MCF 10A (cell line): ENCODE measurements at places on chromosomes 5 and 9.

DNA sequence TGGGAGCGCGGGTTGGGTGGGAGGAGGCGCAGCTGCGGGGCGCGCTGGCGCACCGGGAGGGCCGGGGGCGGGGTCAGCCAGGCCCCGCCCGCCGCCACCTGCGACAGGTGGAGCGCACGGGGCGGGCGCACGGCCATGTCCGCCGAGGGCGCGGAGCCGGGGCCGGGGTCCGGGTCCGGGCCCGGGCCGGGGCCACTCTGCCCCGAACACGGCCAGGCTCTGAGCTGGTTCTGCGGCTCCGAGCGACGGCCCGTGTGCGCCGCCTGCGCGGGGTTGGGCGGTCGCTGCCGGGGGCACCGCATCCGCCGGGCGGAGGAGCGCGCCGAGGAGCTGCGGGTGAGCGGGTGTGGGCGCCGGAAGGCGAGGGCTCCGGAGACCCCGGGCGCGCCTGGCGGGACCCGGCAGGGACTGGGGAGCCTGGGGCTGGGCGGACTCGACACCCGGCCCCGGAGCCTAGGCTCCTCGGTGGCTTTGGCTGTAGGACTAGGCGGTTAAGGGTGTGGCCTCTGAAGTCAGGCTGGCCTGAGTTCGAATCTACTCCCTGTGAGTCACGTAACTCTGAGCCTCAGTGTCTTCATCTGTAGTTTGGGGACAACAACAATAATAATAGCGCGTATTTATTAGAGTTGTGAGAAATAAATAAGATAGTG is at the start of gene BSPRY:
Gene BSPRY, plus strand, starts transcription at position 97 of the 650 bp plus-strand sequence. Its CDS starts 39 bp downstream, at position 136.
- DNase-seq, result no peak

DNA sequence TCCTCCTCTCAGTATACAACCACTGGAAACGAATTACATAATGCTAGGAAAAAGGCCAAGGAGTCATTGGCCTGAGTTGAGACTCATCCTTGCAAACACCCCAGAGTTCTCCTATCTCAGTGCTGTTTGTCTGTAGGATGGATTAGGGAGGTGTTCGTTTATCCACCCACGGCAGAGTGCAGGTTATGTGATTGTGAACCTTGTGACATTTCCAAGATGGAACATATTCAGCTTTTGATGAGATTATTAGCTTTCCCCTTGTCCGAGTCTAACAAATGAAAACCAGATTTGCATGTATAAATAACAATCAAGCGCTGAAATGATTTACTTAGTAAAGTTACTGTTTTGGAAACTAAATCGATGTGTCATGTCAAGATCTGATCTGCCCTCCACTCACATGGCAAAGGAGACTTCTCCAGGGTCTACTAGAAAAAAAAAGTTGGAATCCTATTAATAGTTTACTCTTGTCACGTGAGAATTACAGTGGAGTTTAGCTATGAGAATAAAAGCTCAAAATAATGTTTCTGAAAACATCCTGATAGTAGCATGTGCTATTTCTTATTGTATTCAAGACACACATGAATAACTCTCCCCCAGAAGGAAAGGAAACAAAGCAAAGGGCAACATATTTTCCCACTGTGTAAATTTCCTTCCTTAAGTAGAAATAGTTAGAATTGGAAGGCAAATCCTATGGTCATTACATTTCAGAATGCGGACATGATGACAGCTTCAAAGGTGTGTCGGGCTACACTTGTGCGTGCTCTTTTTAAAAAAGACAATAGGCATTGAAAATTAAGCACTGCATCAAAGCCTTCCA is 600.4 kb downstream of the EBF1 start:
- no peak for DNase-seq

- no peak for DNase-seq
These were observed 4.6 kb downstream of the TRUB2 start for GRCh38 chr9:128317629-128318028.

- DNase-seq, result no peak
These were observed 33.1 kb downstream of the RAB3C start for GRCh38 chr5:58615972-58616371.

GRCh38 chr5:139314276-139314675 is 20.7 kb downstream of the MATR3 start:
- DNase-seq, result no peak

- DNase-seq, result no peak
These were observed 74.5 kb upstream of the TBCA start for GRCh38 chr5:77850536-77851175.

- no peak for DNase-seq
These were observed 6.9 kb upstream of the NUDT12 start for GRCh38 chr5:103569313-103570060.

DNA sequence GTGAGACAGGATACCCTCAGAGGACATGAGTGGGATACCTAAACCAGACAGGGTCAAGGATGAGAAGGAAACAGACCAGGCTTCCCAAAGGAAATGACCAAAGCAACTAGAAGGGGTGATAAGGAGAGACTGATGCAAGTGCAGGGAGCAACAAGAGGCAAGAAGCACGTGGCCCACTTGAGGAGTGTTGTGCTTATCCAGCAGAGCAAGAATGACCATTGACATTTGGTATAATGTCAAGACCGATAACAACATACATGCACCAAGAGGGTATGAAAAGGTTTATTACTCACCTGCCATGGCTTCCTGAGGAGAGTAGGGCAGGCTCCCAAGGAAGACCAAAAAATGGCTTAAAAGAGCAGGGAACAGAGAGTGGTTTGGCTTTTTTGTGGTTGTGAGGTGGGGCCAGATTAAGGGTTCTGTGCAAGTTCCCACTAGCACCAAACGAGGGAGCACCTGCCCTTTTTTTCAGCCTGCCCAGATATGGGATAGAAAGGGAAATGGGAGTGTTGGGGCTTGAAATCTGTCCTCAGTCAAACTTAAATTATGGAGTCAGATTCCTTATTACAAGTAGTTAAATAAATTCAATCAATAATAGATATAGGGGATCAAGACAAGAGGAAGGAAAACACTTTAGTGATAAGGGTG is 513.6 kb downstream of the RASEF start:
- peak; percentile 10 for DNase-seq

- no peak for DNase-seq
These were observed 30.7 kb downstream of the C6 start for GRCh38 chr5:41182666-41183065.

DNA sequence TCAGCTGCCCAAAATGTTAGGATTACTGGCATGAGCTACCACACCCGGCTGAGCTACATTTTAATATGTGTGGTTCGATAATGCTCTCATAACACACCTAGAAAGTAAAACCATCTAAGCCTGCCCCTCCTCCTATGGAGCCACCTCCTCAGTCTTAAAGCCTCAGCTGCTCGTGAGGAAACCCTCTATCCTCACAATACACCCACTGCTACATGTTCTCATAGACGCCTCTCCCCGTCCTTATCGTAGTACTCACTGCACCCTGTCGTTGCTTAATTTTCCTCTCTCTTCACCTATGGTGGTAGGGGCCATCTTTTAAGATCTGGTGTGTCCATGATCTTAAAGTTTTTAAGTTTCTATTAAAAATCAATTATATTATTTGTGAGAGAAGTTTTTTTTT is 72.9 kb downstream of the RCL1 start:
- no peak for DNase-seq

DNA sequence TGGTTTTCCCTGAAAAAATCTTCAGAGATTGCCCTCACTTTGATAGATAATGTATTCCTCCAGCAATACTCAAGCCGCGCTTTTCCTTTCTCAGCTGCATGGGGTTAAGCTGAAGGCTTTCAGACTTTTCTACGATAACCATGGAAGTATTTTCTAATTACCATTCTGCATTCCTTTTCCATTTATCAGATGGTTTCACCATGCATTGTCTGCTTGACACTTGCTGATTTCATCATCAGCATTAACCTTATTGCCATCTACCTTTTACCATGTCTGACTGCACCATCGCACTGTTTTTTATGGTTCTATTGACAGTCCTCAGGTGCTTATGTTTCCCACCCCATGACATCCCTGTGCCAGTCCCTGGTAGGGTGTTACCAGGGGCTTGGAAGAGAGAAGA is 91.6 kb downstream of the DMAC1 start:
- peak; percentile 4 for DNase-seq

DNA sequence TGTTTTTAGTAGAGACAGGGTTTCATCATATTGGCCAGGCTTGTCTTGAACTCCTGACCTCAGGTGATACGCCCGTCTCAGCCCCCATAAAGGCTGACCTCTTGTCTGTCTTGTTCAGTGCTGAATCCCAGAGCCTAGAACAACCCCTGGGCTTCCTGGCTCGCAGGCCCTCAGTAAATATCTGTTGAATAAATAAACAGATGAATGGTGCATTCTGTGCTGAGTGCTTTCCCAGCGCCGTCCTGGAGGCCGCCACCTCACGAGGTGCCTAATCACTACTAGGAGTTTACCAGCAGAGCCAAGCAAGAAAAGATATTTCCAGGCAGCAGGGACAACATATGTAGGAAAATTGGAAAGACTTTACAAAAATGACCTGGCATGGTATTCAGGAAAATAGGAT is 88.5 kb downstream of the SNX24 start:
- no peak for DNase-seq

- DNase-seq, result no peak
These were observed 10.7 kb upstream of the PALM2AKAP2 start for GRCh38 chr9:109769250-109769649.

GRCh38 chr5:149002053-149002452 is 60.8 kb downstream of the SH3TC2 start:
- DNase-seq, result peak; percentile 94

GRCh38 chr5:110855961-110856360 is 117.2 kb downstream of the SLC25A46 start:
- DNase-seq, result no peak

- DNase-seq, result no peak
These were observed 72.4 kb upstream of the CCL21 start for GRCh38 chr9:34782372-34782771.

- peak; percentile 22 for DNase-seq
These were observed 128.2 kb upstream of the NFIB start for GRCh38 chr9:14441976-14442651.

GRCh38 chr9:108900176-108900575 is 33.7 kb downstream of the ELP1 start:
- DNase-seq, result no peak

DNA sequence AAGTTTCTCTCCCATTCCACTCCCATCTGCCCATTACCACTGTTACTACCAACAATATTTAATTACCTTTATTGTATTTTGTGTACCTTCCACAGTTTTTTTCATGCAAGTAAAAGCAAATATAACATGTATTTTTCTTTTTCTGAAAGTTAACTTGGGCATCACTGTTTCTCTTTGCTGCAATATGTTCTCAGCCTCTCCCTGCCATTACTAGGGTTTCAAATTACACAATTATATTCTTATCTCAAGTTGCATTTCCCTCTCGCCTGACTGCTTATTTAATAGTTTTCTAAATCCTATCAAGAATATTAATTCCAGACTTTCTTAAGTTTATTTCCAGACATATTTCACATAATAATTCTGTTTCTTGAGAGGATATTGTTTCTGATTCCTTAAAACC is 46.9 kb upstream of the GAS1 start:
- DNase-seq, result no peak

GRCh38 chr5:59256331-59256730 is 637.2 kb downstream of the PDE4D start:
- no peak for DNase-seq

DNA sequence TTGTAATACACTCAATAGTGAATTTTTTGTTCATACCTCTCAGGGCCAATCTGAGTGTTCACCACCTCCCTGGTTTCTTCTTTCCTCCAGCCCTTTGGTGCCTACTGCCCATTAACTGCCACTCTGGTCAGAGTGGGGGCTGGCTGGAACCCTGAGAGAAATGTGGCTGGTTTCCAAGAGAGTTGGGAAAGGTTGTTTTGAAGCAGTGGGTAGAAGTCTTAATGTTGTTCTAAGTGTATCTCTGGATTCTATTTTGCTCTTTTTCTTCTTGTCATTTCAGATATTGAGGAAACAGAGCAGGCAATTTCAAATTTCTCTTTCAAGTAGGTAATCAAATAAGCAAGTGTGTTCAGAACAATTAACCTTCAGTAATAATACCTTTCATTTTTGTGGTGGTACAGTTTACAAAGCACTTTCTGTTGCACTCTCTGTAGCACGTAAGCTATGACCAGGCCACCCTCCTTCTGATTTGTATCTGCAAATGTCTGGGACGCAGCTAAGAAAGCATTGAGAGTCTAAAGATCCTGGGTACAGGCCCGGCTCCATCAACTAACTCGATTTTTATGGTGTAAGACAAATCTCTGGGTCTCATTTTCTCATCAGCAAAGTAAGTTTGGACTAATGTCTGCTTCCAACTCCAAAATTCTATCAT is 8.4 kb downstream of the SLC1A3 start:
- peak; percentile 9 for DNase-seq

DNA sequence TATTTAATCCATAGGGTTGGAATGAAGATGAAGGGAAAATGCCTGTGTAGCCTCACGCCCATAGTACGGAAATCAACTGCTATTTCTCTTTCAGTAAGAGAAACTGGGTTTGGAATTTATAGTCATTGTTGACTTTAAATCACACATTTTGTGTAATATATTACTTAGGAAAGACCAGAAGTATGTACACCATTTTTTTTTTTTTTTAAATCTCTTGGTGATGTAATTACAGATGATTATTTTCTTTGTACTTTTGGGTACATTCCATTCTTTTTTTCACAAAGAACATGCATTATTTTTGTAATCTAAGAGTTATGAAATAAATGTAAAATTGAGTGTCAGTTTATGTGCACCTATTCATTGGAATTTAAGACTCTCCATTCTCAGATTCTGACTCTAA is 45.7 kb downstream of the POC5 start:
- DNase-seq, result peak; percentile 15

DNA sequence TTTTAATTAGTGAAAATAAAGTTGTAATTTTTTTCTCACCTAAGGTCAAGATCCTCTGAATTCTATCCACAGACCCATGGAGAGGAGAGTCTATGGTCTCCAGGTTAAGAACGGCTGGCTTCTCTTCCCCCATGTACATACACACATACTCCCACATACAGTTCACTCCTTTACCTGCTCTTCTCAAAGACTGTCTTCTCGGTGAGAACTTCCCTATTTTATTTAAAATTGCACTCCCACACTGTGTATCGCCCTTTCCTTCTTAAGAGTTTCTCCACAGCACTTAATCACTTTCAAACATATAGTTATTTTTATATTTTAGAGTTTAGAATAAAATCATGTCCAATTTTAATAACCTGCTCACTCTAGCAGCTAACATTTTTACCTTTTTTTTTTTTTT is 3.6 kb upstream of the JADE2 start:
- no peak for DNase-seq

DNA sequence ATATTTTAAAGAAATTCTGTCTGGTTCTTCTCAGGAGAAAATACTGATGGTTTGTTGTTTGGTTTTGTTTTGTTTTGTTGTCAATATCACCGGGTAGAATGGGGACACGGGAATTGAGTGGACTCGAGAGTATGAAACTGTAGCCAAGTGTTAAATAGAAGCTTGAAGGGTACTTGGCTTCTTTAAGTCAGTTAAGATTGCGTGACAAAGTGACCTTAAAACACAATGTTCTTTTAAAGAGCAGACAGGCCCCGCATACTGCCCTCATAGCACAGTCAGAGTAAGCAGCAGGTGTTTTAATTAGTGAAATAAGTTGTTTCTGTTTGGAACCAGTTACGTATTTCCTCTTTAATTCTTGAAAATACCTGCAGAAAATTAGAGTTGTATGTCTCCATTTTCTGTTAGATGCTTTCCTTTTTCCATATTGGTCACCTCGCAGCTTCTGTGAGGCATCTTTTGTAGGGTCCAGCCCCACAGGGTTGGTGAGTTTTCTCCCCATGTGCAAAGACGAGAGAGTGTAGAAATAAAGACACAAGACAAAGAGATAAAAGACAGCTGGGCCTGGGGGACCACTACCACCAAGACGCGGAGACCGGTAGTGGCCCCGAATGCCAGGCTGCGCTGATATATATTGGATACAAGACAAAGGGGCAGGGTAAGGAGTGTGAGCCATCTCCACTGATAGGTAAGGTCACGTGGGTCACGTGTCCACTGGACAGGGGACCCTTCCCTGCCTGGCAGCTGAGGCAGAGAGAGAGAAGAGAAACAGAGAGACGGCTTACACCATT is 9.6 kb downstream of the TRIP13 start:
- DNase-seq, result no peak
